ENCODE measurements at places on chromosomes 3 and 15. TPM values are rescaled to one million over a fixed set of nuclear protein-coding genes. Genes with fewer than 3 reads are reported as not detected.

- no peak for DNase-seq
- no peaks in the 10 kb centered on the region for H3K36me3 ChIP-seq
- H3K4me1 ChIP-seq: no peaks in the 10 kb centered on the region
- no peaks in the 10 kb centered on the region for H3K27me3 ChIP-seq
Measured at GRCh38 chr3:151305060-151305774, 11.4 kb downstream of the GPR87 start.

DNA sequence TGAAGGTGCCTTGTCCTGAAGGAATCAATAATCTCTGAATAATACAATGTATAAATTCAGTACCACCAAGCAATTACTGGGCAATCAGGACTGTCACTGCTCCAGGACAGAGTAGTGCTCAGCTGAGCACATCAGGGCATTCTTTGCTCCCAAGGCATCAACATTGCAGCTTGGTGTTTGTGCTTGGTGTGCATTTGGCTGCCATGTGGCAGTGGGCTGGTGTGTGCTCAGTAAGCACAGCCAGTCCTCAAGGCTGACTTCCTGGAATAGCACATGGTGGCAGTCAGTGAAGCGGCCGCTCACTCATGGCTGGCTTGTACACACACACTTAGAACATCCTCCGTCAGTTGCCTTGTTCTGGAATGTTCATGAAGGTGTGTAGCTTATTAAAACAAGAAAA, 217.0 kb downstream of the EPHB1 start:
- no peak for DNase-seq
- no peak overlapping the region for H3K4me3 ChIP-seq
- no peaks in the 10 kb centered on the region for H3K36me3 ChIP-seq

GRCh38 chr3:50365080-50365841, 5.9 kb upstream of the TMEM115 start:
- H3K4me3 ChIP-seq: peak overlapping the region; percentile 66
- H3K27me3 ChIP-seq: no peaks in the 10 kb centered on the region
- no peaks in the 10 kb centered on the region for H3K36me3 ChIP-seq
- H3K4me1 ChIP-seq: peaks cover 10% of the 10 kb centered on the region
- peak; percentile 87 for DNase-seq

THAP10 gene
- total RNA-seq: 2.8 TPM

- no peaks in the 10 kb centered on the region for H3K36me3 ChIP-seq
- H3K4me1 ChIP-seq: peaks cover 7% of the 10 kb centered on the region
- no peak overlapping the region for H3K4me3 ChIP-seq
Measured at GRCh38 chr15:31758126-31758525, 272.2 kb upstream of the CHRNA7 start.

- H3K4me3 ChIP-seq: no peak overlapping the region
- DNase-seq: no peak
- H3K36me3 ChIP-seq: no peaks in the 10 kb centered on the region
- H3K27ac ChIP-seq: no peak overlapping the region
Measured at GRCh38 chr15:49984436-49984835, 134.6 kb downstream of the ATP8B4 start.

DNA sequence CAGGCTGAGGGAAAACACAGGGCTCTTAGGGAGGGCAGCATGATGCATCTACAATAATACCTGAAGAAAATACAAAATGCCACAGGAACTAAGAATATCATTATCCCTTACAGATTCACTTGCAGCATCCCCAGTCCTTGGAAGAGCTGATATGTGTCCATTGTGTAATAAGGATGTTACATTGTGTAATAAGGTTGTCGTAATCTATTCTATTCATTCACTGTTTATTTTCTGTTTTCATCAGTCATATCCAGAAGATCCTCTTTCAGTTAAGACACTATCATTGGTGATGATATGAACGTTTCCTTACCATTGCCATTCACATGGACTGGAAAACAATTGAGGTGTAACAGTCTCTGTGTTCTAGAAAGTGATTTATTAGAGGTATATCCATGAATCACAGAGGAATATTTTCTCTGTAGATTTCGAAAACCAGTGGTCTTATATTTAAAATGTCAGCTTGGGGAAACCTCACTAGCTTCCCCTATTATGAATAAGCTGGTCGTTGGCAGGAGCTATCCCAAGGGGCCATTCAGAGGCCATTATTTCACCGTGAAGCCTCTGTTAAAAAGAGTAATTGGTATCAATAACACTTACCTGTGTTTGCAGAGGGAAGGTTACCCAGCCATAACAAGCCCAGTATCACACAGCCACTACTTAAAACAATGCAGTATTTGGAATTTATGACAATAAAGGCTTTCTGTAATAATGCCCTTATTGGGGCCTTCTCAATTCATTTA, 241.1 kb downstream of the ZNF385D start:
- no peak for DNase-seq
- H3K27ac ChIP-seq: no peak overlapping the region
- no peak overlapping the region for H3K4me3 ChIP-seq
- no peaks in the 10 kb centered on the region for H3K36me3 ChIP-seq
- no peaks in the 10 kb centered on the region for H3K4me1 ChIP-seq

DNA sequence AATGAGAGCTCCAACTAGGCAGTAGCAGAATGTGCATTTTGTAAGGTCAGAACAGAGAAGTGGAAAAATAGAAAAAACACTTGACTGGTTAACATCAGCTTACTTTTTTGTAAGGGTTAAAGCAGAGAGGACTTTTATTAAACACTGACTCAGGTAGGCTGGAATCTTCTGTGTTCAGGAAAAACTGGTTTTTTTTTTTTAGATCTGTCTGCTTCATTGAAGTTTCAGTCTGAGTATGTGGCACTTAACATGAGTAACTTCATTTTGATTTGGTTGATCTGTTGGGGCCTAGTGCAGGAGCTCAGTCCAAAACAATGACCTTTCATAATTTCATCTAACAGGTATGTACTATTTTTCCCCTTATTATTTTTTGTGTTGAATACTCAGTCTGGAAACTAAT, 141.1 kb downstream of the DOCK3 start:
- H3K4me3 ChIP-seq: no peak overlapping the region
- no peaks in the 10 kb centered on the region for H3K36me3 ChIP-seq
- no peak overlapping the region for H3K27ac ChIP-seq
- no peaks in the 10 kb centered on the region for H3K4me1 ChIP-seq
- H3K27me3 ChIP-seq: no peaks in the 10 kb centered on the region

GPR87 gene
- total RNA-seq: not detected
